ENCODE measurements at places on chromosomes 2 and 18. TPM values are rescaled to one million over a fixed set of nuclear protein-coding genes. Genes with fewer than 3 reads are reported as not detected.

Gene AQP4
- total RNA-seq = not detected

Gene POMC
- total RNA-seq = 0.63 TPM

Gene CDH20
- 0.09 TPM for total RNA-seq

Gene IL1RN
- total RNA-seq = 1.1 TPM

Gene FAM98A
- 41.8 TPM for total RNA-seq

Gene SERPINB10
- total RNA-seq = not detected

Gene C18orf63
- not detected for total RNA-seq

Gene CYTIP
- 0.82 TPM for total RNA-seq

Gene RRM2
- total RNA-seq = 91.4 TPM

Gene ASXL3
- total RNA-seq = not detected

Gene NT5DC4
- not detected for total RNA-seq

Gene EPB41L3
- 28.0 TPM for total RNA-seq

Gene TUBA3E
- total RNA-seq = not detected

Gene DNAH7
- 2.6 TPM for total RNA-seq

Gene KCNG2
- not detected for total RNA-seq

Gene C2orf81
- total RNA-seq = 1.9 TPM

Gene IL1B
- total RNA-seq = not detected

Gene CDK15
- 4.5 TPM for total RNA-seq

Gene ADI1
- 41.6 TPM for total RNA-seq

Gene DOK6
- 2.1 TPM for total RNA-seq

Gene RUFY4
- not detected for total RNA-seq

Gene MAP3K19
- total RNA-seq = not detected

Gene TYW5
- total RNA-seq = 7.8 TPM

Gene GALNT14
- 0.72 TPM for total RNA-seq

Gene VIT
- 2.0 TPM for total RNA-seq

Gene FIGN
- total RNA-seq = 4.1 TPM

Gene PID1
- 13.0 TPM for total RNA-seq

Gene G6PC2
- not detected for total RNA-seq

Gene SCYGR4
- total RNA-seq = not detected

All from fibroblast of the aortic adventitia (primary cell).